NCI-H1105 (cell line): ENCODE measurements at places on chromosomes 13 and 19.

- DNase-seq: no peak
Measured at GRCh38 chr13:98919566-98919965, 58.3 kb downstream of the DOCK9 start.

DNA sequence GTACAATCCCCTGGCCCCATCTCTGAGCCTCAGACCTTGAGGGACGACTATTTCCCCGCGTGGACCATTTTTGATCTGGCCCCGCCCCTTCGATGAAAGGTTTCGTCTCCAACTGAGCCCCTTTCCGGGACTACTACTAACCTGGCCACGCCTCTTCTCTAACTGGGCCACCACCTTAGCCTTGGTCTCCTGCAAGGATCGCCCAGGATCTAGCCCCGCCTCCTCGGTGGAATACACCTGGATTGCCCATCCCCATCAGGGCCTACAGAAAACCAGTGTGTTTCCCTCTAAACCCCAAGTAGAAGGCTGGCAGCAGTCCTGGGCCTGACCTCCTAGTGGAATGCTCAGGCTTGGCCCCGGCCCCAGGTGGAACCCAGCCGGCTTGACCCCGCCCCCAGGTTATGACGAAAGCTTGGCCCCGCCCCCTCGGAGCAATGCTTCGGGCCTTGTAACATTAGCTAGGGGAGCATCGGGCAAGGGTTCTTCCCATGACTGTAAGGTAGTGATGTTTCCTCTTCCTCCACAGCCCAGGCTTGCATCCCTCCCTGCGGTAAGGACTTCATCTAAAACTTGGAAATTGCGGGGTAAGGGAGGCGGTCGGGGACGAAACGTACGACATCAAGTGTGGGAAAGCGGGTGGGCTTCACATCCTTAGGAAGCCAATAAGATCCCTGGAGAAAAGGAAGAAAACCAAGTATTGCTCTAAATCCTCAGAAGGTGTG is 9.1 kb downstream of the SPACA6 start:
- no peak for DNase-seq

DNA sequence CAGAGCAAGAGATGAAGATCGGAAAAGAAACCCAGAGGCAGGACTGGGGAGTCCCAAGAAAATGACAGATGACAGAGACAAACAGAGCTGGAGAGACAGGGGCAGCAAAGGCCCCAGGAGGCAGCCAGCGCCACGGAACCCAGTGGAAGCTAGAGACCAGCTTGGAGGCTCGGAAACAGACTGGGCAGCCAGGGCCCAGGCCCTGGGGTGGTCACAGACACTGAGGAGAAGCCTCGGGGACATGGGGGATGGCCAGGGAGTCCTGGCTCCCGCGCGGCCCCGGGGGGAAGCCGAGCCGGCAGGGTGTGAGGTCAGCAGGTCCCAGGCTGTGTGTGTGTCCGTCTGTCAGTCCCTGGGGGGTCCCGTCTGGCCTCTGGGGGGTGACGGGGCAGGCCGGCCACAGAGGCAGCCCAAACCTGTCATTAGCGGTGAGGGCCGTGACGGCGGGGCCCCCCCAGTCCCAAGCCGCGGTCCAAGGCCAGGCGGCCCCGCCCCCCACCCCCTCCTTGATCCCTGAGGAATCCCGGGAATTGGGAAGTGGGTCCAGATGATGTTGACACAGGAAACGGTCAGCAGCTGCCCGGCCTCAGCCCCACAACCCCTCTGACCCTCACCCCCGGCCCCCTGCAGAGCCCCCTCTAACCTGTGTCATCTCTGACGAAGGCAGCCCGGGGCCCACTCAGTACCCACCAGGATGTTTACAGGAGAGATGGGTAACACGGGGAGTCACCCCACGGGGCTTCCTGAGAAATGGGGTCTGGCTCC is 2.5 kb upstream of the TMEM190 start:
- no peak for DNase-seq

DNA sequence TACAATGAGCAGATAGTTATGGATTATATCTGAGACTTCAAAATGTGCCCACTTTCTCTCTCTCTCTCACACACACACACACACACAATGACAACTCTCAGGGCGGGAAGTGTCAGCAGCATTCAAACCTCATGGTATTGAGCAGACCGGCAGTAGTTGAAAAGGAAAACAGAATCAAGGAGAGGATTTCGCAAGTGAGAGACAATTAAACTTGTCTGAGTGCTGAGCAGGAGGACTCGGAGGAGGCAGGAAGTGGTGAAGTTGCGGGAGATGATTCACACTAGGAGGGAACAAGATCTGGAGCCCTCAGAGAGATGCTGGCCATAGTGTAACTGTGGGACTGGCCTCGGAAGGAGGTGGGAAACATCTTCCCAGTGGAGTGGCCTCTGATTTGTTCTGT is 353.1 kb downstream of the EFNB2 start:
- DNase-seq: no peak

DNA sequence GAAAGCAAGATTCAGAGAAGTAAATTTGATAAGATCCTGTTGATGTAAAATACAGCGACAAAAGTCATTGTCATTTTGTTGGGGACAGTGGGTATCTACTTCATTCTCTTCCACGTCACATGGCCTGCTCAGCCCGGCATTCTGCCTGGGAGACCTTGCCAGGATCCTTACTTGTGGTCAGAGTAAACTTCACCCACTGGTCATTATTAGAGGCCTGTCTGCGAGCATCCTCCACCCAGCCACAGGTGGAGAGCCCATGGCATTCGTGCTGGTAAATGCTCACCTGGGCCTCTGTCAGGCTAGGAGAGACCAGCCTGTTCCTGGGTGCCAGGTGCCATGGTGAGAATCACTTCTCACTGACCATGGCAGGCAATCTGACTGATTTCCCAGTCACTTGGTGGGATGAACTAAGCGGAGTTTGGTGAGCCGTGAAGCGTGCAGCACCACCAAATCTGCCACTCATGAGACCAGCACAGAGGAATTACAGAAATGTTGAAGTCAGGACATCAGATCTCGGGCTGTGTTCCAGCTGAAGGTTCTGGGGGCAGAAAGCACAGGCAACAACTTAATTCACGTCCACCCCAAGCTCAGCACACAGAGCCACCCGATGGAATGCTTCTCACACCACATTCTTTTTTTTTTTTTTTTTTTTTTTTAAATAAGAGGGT is 107.0 kb downstream of the SIPA1L3 start:
- DNase-seq: no peak
